ENCODE measurements at places on chromosomes 5 and 9.

DNA sequence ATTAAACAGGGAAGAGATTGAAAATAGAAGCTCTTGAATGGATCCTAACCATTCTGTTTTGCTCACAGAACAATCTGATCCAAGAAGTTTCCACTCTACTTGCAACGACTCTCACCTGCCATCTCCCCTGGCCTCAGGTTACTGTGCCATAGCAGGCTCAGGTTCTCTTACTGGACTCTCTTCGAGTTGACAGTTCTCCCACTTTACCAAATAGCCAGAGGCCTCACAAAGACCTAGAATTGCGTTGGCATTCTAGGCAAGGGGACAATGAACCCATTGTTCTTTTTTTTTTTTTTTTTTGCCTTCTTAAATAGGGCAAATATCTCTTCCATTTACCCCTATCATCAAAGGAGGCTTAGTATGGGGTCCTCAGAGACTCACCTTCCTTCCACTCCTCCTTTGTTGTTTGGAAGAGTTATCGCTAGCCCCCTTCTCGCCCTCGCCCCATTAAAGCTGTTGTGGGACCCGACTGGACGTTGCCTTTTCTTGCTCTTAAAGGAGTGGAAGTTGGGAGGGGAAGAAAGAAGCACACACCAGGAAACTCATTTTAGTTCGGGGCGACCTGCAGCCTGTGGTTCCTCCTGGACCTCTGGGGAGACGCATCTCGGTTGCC is 688 bp upstream of the PLPPR1 start:
- DNase-seq, result no peak

GRCh38 chr9:83238871-83239640 is 176.1 kb upstream of the RASEF start:
- DNase-seq, result no peak

GRCh38 chr9:96395964-96396363 is 12.5 kb upstream of the SLC35D2 start:
- no peak for DNase-seq

GRCh38 chr9:97506787-97507186 is 5.3 kb downstream of the TMOD1 start:
- no peak for DNase-seq

- DNase-seq, result no peak
Observed at GRCh38 chr5:10576790-10577189, 12.9 kb downstream of the ANKRD33B start.

GRCh38 chr9:137415451-137415850 is 7.5 kb downstream of the EXD3 start:
- DNase-seq, result no peak

- DNase-seq, result no peak
Observed at GRCh38 chr9:137297966-137298365, 4.1 kb downstream of the NRARP start.

GRCh38 chr9:109477258-109478050 is 20.7 kb downstream of the PTPN3 start:
- DNase-seq, result no peak

Data from effector CD4-positive, alpha-beta T cell (primary cell).